NCI-H187 treated with DMSO at 0.1 percent for 48 hours (cell line): ENCODE measurements at places on chromosomes 7 and 10.

GRCh38 chr7:15679306-15679705 is 7.2 kb downstream of the MEOX2 start:
- no peak for DNase-seq

DNA sequence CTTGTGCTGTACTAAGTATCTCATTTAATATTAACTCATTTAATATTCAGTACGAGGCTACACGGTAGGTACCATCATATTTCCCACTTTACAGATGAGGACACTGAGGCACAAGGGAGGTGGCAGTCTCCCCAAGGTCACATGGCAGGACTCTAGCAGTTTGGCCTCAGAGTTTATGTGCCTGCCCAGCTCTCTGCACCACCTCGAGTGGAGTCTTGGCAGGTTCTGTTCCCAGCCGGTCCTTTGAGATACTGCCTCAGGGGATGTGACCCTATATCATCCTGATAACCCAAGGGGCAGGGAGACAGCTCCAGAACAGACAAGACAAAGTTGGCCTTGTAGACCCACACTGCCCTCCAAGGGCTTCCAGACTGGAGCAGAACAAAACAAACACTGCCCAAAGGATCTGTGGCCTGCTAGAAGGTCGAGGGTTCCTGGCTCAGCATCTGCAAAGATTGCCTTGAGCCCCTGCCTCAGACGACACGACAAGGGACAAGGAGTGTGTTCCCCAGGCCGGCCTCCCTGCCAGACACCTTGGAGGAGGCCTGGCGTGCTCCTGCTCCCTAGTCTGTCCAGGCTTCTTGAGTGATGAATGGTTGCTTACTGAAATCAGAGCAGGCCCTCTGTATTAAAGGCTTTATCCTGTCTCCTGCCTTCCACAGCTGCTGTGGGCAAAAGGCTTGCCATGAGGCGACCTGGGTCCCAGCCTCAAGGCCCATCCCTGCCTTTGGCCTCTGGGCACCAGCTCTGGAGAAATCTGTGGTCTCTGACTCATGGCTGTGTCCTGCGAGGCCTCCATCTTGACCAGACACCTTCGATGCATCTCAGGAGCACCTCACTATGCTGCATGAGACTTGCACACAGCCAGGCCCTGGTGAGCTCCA is 3.9 kb upstream of the PWWP2B start:
- no peak for DNase-seq

GRCh38 chr10:98621630-98622029 is 174.9 kb upstream of the HPS1 start:
- DNase-seq = no peak

DNA sequence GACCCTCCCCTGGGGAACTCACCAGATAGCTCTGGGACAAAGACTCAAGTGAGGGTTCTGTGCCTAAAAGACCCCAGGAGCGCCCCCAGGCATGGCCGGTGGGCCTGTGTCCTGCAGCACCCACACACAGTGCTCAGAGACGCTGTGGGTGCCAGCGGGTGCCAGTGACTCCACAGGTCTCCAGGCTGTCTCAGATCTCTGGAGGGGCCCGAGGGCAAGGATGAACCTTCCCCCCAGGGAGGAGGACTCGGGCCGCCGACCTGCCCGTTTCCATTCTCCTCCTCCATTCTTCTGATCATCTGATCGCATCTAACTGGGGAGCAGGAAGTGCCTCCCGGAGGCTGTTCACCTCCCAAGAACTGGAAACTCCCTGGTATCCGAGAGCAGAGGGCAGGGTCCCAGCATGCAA is 980 bp downstream of the ADAM8 start:
- no peak for DNase-seq

- no peak for DNase-seq
These were observed 692 bp downstream of the CARD11 start for GRCh38 chr7:3042861-3043489.

DNA sequence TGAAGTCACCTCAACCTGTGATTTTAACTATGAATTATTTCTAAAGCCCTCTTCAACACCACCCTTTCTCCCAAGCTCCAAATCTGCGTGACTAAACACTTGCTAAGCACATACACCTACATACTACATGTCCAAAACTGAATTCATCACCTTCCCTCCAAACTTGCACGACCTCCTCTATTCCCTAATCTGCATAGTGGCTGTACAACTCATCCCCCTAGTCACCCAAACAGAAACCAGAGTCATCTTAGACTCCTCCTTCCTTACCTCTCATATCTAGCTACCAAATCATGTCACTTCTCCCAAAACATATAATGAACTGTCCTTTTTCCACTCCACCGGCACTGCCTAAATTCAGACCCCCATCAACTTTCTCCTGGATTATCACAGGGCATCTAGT is 16.2 kb downstream of the ARHGAP21 start:
- DNase-seq = no peak

DNA sequence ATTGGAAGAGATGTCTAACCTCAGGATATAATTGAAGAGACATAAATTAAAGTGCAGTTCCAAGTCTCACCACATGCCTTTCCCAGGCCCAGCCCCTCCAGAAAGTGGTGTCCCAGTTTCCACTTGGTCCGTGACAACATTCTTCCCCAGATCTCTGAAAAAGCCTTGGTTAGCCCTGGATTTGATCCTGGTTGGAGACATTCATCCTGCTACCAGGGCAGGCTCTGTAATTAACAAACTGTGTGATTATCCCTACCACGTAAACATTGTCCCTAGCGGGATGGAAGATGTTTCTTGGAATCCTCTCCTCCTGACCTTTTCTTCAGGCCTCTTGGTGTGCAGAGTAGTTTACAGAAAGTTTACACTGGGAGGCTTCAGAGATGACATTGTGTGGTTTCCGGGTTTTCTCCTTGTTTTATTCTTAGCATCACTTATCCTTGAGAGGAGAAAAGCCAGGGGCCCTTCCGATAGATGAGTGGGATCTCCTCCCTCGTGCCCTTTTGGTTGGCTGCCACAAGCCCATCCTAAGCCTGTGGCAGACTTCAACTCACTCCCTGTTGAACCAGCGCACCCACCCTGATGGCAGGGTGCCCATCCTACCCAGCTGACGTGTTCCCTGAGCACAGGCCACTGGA is 83.8 kb downstream of the COL13A1 start:
- no peak for DNase-seq

DNA sequence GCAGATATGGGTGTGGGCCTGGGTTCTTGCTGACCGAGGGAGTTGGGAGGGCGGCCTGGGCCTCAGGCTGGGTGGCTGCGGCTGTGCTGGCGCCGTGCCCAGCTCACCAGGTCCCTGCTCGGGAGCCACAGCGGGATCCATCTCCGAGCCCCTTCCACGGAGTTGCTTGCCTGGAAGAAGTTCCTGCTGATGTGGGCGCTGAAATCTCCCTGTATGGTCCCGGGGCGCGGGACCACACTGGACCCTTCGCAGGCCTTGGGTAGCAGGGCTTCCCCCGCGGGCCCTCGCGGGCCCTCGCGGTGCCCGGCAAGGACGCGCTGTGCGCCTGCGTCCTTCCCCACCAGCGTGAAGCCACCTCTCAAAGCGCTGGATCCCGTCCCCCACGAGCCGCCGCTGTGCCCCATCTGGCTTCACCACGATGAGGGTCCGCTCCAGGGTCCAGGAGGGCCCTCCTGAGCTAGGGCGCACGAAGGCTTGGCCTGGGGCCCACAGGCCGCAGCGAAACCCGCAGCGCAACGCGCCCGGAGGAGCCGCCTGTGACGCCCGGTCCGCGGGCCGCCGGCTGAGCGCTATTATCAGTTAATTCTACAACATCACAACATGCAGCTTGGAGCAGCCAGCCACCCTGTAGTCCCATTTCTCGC is 31.5 kb downstream of the RAB19 start:
- no peak for DNase-seq

- no peak for DNase-seq
These were observed 1.5 kb downstream of the UMAD1 start for GRCh38 chr7:7642081-7642480.

DNA sequence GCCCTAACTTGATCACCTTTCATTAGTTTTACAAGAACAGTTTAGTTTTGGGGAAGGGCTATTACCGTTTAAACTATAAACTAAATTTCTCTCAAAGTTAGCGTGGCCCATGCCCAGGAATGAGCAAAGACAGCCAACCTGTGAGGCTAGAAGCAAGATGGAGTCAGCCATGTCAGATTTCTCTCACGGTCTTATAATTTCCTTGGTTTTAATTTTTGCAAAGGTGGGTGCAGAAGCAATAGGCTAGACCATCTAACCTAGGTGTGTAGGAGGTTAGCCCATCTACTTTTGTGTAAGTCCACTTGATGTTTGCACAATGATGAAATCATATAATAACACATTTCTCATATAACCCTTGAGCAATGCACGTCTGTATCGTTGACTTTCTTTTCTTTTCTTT is 8.9 kb downstream of the CCL24 start:
- no peak for DNase-seq

DNA sequence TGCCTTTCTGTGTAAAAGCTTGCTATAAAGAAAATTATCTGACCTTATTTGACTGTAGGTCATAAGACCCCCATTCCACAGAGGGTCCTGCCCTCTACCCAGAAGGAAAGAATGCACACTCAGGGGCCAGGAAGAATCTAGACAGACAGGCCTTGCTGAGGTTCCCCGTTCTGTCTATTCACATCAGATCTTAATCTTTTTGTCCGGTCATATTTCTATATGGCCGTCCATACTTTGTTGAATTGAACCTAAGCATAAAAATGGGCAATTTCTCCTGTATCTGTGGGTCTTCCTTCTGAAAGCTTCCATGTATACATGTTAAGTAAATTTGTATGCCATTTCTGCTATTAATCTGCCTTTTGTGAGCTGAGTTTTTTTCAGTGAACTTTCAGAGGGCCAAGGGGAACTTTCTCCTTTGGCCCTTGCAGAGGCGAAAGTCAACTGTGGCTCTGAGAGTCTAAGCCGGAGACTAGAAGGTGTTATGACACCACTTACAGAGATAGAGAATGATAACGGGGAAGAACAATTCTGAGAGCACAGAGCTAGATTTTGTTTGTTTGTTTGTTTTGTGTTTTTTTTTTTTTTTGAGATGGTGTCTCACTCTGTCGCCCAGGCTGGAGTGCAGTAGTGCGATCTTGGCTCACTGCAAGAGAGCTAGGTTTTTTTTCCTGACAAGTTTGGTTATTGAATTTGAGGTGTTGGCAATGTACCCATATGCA is 11.6 kb upstream of the PRKAR2B start:
- no peak for DNase-seq

DNA sequence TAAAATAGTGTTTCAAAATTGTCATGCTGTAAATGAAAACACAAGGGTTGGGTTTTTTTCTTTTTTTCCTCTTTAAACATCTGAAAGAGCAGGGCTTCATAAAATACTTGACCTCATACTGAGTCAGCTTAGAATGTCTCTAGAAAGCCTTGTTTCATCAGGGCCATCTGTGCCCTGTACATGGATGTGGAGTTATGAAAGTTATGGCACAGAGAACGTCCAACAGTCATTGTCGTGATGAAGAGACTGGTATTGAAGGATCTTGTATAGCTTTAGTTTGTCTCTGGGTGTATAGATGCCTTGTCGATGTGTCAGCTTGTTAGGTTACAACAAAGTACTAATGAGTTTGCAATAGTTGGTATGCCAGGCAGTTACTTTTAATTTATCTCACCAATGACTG is 127.3 kb downstream of the FAM204A start:
- no peak for DNase-seq

GRCh38 chr7:16399916-16400892 is 21.1 kb downstream of the CRPPA start:
- no peak for DNase-seq

- no peak for DNase-seq
These were observed 34.7 kb upstream of the SLC35B4 start for GRCh38 chr7:134351424-134351823.

GRCh38 chr7:139744768-139745677 is 32.8 kb downstream of the HIPK2 start:
- no peak for DNase-seq

DNA sequence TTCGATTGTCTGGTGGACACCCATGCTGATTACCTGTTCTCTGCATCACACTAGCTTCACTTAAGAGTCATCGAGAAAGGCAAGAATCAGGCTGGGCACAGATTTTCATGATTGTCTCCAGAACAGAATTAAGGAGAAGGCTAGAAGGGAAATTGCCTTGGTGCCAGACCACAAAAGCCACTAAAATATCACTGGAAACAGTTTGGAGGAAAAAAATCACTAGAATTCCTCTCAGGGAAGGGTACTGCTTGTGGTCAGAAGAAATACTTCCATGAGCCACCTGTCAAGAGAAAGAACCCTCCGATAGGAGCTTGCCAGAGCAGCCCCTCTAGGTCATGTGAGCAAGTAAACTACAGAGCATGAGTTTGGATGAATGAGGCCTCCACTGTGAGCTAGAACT is 269.3 kb upstream of the TEX47 start:
- DNase-seq = no peak

- DNase-seq = no peak
These were observed 103.9 kb upstream of the LRRC4 start for GRCh38 chr7:128135159-128135514.

DNA sequence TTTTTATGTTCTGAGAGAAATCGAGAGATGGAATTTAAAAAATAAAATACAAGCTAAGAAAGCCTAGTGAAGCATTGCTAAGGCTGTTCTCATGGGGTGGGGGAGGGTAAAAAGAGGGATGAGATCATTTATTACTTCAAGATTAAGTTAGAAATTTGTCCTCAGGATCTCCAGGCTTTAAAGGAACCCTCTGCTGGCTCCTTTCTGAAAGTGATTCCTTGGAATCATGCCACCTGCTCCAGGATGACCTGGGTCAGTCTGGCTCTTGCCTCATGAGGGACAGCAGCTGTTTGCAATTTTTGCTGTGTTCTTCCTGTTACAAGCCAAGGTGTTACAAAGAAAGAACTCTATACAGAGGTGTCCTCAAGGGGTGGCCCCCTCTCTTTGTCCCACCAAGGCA is 69.8 kb downstream of the CDK1 start:
- DNase-seq = no peak

DNA sequence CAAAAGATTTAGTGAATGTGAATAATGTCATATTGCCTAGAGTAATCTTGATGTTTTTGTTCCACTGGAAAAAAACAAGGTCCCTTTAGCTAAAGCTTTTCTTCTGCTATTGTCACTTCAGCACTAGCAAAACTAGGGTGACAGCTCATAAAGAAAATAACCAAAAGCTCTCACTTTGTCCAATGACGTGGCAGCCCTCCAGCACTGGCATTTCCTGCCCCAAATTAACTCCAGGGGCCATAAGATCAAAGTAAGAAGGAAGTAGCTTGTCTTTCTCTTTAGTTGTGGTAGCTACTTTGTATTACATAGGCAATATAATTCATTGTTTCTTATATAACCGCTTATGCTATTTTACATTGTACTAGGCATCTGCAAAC is 47.3 kb downstream of the LRRN3 start:
- no peak for DNase-seq

DNA sequence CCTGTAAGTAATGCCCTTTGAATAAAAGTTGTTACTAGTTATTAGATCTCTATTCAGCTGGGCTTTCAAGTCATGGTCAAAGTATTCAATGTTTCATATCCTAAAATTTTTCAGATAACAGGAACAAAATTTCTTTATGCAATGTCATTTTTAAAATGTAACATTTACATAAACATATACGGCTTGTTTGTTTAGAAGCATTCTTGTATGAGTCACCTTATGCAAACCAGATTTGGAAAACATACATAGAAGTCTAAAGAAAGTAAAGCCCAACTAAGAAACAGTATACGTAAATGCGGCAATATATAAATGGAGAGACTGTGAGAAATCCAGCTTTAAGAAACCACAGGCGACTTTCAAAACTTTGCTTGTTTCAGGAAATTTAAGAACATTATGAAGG is 10.5 kb downstream of the TMEM168 start:
- DNase-seq = no peak

GRCh38 chr10:129825826-129826225 is 138.2 kb downstream of the EBF3 start:
- DNase-seq = no peak

- DNase-seq = no peak
These were observed 171.2 kb downstream of the EBF3 start for GRCh38 chr10:129792864-129793263.
